ENCODE measurements at places on chromosomes 12 and 14.

GRCh38 chr12:26867080-26867479 is 34.1 kb upstream of the ITPR2 start:
- DNase-seq = no peak

DNA sequence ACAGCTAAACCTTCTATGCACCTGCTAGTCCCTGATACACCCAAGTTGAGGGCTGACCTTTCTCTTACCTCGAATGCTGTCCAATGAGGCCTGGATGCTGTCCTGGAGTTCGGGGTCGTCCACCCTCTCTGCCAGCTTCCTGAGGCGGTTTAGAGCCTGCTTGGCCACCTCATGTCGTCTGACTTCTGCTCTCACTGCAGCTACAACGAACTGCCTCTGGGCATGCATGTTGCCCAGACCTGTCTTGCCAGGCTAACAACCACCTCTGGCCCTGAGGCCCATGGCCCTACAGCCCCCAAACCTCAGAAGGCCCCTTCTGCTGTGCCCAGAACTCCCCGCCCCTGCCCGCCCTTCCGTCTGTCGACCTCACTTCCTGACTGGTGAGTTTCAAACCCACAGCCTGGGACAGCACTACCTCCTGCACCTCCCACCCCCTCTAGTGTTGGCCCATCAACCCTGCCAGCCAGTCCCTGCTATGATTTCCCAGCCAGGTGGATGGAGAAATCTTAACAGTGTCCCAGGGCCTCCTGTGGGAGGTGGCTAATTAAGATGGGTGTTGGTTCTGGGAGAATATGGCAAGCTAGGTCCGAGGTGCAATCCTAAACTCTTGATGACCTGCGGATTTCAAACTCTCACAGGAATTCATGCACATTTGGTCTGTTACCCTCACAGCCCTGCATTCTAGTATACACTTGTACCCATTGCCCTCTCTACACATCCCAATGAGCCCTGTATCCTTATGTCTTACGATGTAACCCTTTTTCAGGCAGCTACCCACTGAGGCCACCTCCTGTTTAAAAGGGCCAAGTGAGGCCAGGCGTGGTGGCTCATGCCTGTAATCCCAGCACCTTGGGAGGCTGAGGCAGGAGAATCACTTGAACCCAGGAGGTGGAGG is 2.7 kb upstream of the TSPAN31 start:
- peak; percentile 62 for DNase-seq

DNA sequence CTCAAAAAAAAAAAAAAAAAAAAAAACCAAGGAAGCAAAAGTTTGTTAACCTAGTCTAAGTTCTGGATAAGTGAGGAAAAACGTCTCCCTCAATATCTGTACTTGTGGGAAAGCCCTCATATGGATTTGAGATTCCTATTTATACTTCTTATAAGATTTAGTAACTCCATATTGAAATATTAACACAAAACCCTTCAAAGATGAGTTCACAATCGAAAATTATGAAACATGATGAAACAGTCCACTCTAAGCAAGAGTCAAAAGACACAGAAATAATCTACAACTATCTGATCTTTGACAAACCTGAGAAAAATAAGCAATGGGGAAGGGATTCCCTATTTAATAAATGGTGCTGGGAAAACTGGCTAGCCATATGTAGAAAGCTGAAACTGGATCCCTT is 25.2 kb downstream of the VWF start:
- no peak for DNase-seq

DNA sequence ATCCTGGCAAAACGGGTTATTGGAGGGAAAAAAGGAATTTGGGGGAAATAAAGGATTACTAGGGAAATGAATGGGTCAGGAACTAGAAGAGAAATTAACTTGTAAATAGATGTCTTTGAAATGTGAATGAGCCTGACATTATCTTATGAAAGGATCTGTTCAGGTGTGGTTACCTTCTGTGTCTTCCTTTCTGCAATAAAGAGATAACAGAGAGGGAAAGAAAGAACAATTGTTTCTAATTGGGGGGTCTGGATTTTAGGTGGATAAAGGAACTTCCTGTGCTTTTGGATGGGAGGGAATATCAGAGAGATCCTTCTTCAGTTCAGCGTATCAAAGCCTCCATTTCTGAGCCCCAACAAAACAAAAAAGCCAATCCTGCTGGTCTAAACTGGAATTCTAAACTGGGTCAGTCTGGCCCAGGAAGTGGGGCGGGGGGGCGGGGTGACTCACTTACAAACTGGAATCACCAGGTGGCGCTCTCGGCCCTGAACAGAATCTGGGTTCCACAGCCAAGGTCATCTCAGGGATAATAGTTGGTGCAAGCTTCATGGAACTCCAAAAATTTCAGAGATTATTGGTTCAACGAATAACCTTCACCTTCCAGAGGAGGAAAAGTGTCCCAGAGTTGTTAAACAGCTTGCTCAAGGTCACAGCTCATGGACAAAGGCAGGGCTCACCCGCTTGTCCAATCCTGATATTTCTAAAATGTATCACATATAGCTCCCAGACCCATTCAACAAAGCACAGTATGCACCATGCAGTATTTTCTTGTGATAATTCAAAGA is 15.2 kb upstream of the PEBP1 start:
- peak; percentile 53 for DNase-seq

DNA sequence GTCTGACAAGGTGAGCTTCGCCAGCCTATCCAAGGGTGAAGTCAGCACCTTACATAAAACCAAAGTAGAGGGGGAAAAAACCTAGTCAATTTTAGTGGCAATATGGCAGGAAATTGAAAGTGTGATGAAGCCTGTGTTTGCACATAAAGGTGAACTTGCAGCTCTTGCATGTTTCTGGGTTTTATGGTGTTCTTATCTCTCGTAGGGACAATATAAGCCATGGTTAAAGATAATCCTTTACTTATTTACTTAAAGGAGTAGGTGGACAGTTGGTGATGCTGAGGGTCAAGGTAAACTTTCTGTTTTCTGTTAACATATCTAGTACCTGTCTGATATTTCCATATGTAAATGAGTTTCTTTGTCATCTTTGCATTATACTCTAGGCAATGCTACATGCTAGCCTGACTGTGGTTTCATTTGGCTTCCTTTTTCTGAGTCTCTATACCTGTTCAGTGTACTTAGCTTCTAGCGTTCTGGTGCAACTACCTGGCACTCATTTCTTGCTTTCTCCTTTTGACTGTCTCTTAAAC is 32.8 kb downstream of the CCDC91 start:
- DNase-seq = no peak

GRCh38 chr12:3142386-3142785 is 65.2 kb downstream of the TSPAN9 start:
- DNase-seq = no peak

- no peak for DNase-seq
Measured at GRCh38 chr12:69886109-69886508, 61.1 kb downstream of the MYRFL start.

GRCh38 chr12:71472441-71472911 is 32.9 kb downstream of the LGR5 start:
- no peak for DNase-seq

GRCh38 chr12:127336416-127336815 is 930.6 kb upstream of the TMEM132C start:
- DNase-seq = no peak

DNA sequence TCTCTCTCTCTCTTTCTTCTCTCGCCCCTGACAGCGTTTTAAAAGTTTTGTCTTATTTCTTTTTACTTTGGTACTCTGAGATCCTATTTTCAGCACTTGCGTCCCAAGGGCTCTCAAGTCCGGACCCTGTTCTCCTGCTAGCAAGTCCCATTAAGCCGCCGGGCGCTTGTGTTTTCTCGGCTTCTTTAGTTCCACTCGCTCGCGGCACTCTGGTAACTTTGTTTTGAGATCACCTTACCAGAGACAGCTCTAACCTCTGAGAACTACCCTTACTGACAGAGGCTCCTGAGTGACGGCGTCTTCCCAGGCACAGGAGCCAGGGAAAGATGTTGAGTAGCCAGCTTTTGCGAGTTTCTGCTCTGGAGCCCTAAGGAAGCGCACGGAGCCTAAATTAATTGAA is 2.7 kb upstream of the MYF5 start:
- DNase-seq = no peak

DNA sequence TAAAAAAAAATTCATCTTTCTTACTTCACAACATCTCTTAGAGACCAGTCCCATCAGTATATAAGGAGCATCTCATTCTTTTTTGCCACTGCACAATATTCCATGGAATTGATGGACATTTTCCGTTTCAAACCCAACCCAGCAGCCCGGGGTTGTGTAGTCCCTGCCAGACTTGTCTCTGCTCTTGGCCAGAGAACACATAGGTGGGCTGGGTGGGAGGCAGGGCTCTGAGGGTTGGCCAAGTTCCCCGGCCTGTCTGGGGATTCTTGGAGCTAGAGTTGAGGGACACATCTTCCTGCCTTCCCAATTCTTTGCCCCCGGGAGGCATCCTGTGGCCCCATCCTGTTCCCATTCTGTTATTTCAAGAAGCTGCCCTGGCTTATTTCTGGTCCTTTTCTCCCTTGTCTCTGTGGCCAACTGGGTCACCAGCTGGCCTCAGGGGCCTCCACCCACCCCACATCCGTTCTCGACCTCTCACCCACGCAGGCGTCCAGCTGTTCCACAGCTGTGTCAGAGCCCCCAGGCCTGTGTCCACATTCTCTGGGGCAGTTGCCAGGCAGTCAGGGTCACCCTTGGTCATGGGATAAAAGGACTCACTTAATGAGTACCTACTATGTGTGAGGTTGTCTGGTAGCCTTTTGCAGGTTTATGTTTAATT is 52.0 kb upstream of the CCDC63 start:
- no peak for DNase-seq

GRCh38 chr14:43165651-43166050 is 1341.4 kb downstream of the FSCB start:
- no peak for DNase-seq

DNA sequence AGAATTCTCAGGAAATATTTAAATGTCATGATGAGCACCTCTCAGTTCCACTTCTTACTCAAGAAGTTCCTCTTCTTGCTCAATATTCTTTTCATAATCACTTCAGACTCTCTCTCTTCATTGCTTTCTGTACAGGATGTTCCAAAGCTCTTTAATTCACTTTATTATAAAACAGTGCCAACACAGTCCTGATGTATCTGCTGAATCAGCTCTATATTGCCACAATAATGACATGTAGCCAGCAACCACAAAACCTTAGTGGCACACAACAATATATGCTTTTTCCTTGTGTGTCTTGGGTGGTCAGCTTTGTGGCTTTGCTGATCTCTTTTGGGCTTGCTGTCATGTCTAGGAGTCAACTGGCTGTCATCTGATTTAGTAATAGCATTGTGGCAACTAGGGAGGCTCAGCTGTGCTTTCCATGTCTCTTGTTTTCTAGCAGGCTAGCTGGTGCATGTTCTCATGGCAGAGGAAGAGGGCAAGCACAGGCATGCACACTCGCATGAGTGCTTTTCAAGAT is 52.8 kb upstream of the SLC2A13 start:
- no peak for DNase-seq

GRCh38 chr14:94701861-94702370 is 68.0 kb downstream of the GSC start:
- no peak for DNase-seq

- no peak for DNase-seq
Measured at GRCh38 chr14:104633276-104634137, 28.9 kb upstream of the TMEM179 start.

- no peak for DNase-seq
Measured at GRCh38 chr12:103772367-103773108, 68.5 kb downstream of the NT5DC3 start.

DNA sequence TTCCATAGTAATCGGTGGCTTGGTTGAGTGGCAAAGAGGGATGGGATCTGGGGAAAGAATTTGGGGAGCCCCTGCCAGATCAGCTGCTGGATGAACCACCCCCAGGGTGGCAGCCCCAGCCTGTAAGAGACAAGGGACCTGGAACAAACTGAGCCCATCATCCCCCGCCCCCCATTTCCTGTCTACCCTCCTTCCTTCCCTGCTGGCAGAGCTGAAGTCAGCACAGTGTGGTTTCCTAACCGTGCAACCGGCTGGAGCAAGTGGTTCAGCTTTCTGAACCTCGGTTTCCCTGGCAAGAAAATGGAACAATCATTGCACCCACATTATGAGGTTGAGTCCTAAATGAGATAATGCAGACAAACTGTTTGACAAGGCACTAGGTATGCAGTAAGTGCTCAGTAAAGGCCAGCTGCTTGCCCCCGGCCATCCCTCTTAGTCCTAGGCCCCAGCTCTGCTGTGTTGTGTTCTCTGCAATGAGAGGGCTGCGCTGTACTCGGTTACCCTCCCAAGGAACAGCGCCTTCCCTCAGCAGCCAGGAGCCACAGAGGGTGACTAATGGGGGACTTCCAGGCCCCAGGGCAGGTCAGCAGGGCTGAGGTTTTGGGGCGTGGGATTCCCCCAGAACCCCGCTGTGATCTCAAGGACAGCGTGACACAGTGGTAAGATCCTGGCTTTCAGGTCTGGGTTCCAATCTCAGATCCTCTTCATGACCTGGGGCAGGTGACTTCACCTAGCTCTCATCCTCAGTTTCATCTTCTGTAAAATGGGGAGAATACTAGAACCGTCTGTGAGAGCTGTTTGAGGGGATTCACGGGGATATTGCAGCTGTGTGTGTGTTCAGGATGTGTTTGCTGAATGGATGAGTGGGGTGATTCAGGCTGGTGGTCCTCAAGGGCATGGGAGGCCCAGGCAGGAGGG is 16.5 kb downstream of the SELPLG start:
- DNase-seq = peak; percentile 16

- no peak for DNase-seq
Measured at GRCh38 chr14:63960926-63961567, 108.2 kb downstream of the SYNE2 start.
